ENCODE measurements at places on chromosomes 5 and 9.

GRCh38 chr5:159017786-159018185 lies 81.9 kb downstream of the EBF1 start:
- H3K36me3 ChIP-seq: no peaks in the 10 kb centered on the region
- peak overlapping the region; percentile 56 for H3K27ac ChIP-seq
- no peak overlapping the region for H3K4me3 ChIP-seq
- peak; percentile 74 for DNase-seq
- H3K4me1 ChIP-seq: peaks cover 13% of the 10 kb centered on the region

DNA sequence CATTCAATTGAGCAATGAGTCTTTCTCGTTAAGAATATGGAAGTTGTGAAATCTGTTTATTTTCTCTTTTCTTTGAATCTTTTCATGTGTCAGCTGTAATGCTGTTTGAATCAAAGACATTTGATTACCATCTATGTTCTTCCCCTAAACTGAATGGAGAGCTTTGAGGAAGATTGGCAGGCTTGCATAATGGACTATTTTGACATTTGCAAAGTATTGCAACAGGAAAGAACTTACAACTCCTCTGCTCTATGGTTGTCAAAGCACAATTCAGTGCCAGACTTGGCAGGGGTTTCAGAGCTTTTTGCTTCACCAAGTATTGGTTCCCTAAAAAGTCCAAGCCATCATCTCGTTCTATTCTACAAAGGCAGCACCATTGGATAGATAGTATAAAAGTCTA lies 549.0 kb upstream of the NUDT12 start:
- DNase-seq: no peak
- no peaks in the 10 kb centered on the region for H3K36me3 ChIP-seq
- no peak overlapping the region for H3K4me3 ChIP-seq
- no peaks in the 10 kb centered on the region for H3K4me1 ChIP-seq
- H3K27ac ChIP-seq: no peak overlapping the region
- H3K27me3 ChIP-seq: no peaks in the 10 kb centered on the region

DNA sequence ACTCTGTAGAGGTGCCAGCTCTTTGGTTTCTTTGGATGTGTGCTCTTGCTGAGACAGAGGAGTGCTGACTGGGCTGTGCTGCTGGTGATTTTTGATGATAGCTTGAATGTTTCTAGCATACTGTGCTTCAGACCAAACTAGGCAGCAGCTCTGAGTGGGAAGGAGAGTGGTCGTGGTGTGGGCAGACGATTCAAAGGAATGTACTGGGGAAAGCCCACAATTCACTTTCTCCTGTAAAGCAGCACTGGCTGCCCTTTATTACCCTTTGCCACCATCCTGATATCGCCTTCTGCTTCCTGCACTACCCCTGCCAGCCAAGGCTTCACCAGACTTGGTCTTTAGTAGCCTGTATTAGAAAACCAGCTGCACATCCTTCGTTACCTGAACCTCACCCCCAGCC lies 45.3 kb downstream of the PRRC2B start:
- H3K4me3 ChIP-seq: no peak overlapping the region
- DNase-seq: no peak
- H3K27ac ChIP-seq: no peak overlapping the region
- H3K36me3 ChIP-seq: peaks cover 78% of the 10 kb centered on the region

- H3K27ac ChIP-seq: no peak overlapping the region
- H3K4me1 ChIP-seq: no peaks in the 10 kb centered on the region
- peaks cover 5% of the 10 kb centered on the region for H3K36me3 ChIP-seq
- no peaks in the 10 kb centered on the region for H3K27me3 ChIP-seq
Measured at GRCh38 chr5:58974083-58974482, 391.2 kb downstream of the RAB3C start.

- peaks cover 37% of the 10 kb centered on the region for H3K4me1 ChIP-seq
- H3K27me3 ChIP-seq: no peaks in the 10 kb centered on the region
- no peak for DNase-seq
- peak overlapping the region; percentile 74 for H3K27ac ChIP-seq
Measured at GRCh38 chr9:127319366-127320114, 55.0 kb downstream of the GARNL3 start.

DNA sequence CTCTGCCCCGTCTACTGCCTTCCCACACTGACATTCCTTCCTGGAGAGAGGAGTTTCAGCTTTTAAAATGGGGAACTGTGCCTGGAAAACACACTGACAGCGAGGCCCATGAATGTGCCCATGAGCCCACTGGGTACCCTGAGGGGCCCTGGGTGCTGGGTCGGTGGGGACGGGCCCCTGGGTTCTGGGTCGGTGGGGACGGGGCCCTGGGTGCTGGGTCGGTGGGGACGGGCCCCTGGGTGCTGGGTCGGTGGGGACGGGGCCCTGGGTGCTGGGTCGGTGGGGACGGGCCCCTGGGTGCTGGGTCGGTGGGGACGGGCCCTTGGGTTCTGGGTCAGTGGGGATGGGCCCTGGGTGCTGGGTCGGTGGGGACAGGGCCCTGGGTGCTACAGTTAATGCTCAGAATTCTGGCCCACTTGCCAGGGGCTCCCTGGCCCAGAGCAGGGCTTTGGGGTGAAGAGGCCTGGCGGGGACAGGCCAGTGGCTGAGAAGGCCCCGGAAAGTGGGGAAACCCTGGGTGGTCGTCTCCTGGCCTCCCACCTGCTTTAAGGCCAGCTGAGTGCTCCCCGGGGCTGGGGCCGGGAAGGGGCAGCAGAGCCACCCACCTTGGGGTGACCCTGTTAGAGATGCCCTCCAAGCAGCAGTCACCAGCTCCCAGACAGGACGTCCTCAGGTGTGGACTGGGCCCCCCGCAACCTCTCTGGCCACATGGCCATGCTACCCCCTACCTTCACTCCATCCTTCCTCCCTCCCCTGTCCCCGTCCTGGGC lies 2.5 kb downstream of the GPSM1 start:
- H3K27me3 ChIP-seq: no peaks in the 10 kb centered on the region
- no peak for DNase-seq
- peaks cover 21% of the 10 kb centered on the region for H3K4me1 ChIP-seq

GRCh38 chr9:35001803-35002502 lies 12.4 kb downstream of the DNAJB5 start:
- H3K27ac ChIP-seq: no peak overlapping the region
- no peak overlapping the region for H3K4me3 ChIP-seq
- peaks cover 10% of the 10 kb centered on the region for H3K36me3 ChIP-seq
- H3K4me1 ChIP-seq: no peaks in the 10 kb centered on the region
- H3K27me3 ChIP-seq: no peaks in the 10 kb centered on the region

DNA sequence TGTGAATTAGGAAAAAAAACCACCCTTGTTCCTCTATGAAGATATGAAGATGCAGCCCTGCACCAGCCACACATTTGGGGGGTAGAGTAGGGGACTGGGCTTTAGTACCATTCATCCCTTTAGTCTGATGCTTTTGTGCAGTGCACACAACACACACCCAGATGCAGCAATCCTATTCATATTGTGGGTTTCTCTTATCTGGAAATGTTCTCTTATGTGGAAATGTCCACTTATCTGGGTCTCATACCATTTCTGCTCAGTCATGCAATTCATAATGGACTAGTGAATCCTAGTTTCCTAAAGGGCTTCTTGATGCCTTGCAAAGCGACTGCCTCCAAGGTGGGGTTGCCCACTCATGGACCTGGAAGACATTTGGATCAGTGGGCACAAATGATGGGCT lies 47.8 kb downstream of the C9orf152 start:
- DNase-seq: no peak
- H3K4me1 ChIP-seq: peaks cover 13% of the 10 kb centered on the region
- no peaks in the 10 kb centered on the region for H3K27me3 ChIP-seq
- no peak overlapping the region for H3K4me3 ChIP-seq
- H3K36me3 ChIP-seq: peaks cover 5% of the 10 kb centered on the region

DNA sequence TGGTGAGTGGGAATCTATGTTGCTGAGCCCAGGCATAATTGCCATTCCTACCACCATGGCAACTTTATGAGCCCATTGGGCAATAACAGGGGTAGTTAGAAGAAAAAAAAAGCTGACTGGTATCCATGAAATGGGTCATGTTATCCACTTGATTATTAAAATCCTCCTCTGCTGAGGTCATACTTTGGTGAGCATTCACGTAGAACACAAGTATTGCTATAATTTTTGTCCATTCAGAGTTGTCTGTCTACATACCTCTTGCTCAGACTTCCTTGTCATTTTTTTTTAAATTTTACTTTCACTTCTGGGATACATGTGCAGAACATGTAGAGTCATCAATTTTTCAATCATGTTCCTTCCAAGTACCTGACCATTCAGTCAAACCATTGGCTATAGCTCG lies 780.8 kb upstream of the ARRDC3 start:
- DNase-seq: no peak
- no peaks in the 10 kb centered on the region for H3K36me3 ChIP-seq
- H3K4me1 ChIP-seq: no peaks in the 10 kb centered on the region
- H3K4me3 ChIP-seq: no peak overlapping the region
- no peak overlapping the region for H3K27ac ChIP-seq

DNA sequence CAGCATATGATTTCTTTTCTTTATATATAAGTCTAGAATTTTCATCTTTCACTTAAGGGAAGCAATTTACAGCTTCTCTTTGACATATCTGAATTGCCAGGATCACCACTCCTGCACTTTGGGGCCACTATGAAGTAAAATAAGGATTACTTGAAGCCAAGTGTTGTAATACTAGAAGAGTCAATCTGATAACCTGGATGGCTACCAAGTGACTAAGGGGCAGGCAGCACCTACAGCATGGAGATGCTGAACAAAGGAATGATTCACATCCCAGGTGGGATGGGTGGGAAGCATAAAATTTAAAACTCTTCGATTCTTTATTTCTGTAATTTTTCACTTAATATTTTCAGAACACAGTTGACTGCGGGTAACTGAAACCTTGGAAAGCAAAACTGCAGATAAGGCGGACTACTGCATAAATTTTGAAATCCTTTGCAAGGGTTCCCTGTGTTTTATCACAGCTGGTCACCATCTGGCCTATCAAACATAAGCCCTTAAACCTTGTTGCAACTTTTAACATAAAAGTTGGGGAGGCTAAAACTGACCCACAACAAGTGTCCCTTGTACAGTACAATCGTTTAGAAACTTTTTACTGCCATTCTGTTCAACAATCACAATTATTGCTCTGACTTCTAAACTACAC lies 31.2 kb downstream of the NR3C1 start:
- no peak for DNase-seq
- H3K4me3 ChIP-seq: no peak overlapping the region
- H3K27me3 ChIP-seq: no peaks in the 10 kb centered on the region
- no peaks in the 10 kb centered on the region for H3K4me1 ChIP-seq
- no peak overlapping the region for H3K27ac ChIP-seq

DNA sequence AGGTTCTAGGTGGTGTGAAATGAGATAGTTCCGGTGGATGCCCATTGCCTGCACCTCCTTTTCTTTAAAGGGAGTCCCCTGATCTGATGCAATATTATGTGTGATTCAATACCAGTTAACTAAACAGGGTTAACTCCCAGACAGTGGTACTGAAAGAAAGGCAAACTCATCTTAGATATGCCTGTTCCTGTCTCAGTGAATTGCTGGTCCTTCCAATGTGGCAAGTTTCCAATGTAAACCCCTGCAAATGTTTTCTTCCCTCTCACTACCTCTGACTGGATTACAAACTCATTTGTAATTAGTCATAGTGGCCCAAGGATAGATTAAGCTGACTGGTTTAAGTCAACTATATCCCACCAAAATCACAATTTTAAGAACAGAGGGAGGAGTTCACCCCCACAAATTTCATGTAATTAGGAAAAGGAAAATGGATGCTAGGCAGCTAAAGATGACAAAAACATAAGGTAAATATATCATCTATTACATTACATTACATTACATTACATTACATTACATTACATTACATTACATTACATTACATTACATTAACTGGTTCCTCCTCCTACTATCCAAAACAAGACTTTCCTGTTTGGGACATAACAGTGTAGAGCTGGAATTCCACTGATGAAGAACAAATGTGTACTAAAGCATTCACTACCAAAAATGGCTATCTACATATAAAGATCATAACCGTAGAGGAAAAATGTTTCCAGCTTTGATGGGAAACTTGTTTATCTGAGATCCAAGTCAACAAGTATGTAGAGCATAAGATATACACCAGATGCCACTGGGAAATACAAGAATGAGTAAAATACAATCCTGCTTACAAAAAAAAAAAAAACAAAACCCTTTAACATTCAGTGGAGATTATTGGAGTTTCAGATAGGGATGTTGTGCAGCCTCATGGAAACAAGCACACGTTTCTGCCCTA lies 121.5 kb upstream of the SNX2 start:
- no peak for DNase-seq
- H3K27ac ChIP-seq: no peak overlapping the region
- H3K4me3 ChIP-seq: no peak overlapping the region
- H3K27me3 ChIP-seq: no peaks in the 10 kb centered on the region
- H3K36me3 ChIP-seq: no peaks in the 10 kb centered on the region

DNA sequence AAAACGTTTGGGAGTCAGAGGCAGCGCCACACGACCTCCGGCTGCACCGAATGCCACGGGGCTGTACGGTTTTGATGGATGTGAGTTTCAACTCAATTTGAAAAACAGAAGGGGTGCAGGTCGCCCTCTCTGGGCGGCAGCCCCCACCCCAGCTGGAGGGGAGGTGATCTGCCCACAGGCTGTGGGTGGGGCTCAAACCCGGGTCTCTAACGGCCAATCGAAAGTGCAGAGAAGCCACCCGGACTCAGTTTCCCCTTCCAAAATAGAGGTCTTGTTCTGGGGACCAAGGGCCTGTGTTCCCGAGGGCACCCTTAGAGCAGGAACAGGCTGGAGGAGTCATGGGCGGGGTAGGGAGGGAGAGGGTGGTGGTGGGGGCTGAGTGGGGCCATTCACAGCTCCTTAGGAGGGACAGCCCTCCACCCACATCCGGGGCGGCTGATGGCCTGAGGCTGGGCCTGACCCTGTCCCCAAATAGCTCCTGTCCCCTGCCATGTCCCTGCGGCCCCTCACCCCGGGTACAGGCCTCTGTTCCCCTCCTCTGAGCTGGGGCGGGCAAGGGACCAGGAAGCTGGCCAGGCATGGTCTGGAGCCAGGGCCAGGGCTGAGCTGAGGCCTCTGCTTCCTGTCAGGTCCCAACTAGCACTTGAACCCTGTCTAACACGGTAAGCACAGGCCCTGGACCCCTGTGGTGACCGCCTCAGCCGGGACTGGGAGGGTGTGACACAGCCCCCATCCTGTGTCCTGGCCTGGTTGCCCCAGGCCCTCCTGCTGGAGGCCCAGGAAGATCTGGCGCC lies 22.6 kb upstream of the NOTCH1 start:
- no peaks in the 10 kb centered on the region for H3K27me3 ChIP-seq
- no peak for DNase-seq
- no peaks in the 10 kb centered on the region for H3K36me3 ChIP-seq
- peak overlapping the region; percentile 52 for H3K27ac ChIP-seq

GRCh38 chr9:127417131-127418036 lies 6.8 kb upstream of the ZNF79 start:
- H3K36me3 ChIP-seq: no peaks in the 10 kb centered on the region
- DNase-seq: no peak
- no peaks in the 10 kb centered on the region for H3K4me1 ChIP-seq
- H3K27ac ChIP-seq: no peak overlapping the region
- no peak overlapping the region for H3K4me3 ChIP-seq

- H3K4me1 ChIP-seq: no peaks in the 10 kb centered on the region
- H3K27me3 ChIP-seq: no peaks in the 10 kb centered on the region
- no peak overlapping the region for H3K4me3 ChIP-seq
- H3K27ac ChIP-seq: no peak overlapping the region
Measured at GRCh38 chr9:136648751-136649150, 14.0 kb upstream of the EGFL7 start.
